Fibroblast of skin of scalp (primary cell): ENCODE measurements at places on chromosomes 5 and 9.

DNA sequence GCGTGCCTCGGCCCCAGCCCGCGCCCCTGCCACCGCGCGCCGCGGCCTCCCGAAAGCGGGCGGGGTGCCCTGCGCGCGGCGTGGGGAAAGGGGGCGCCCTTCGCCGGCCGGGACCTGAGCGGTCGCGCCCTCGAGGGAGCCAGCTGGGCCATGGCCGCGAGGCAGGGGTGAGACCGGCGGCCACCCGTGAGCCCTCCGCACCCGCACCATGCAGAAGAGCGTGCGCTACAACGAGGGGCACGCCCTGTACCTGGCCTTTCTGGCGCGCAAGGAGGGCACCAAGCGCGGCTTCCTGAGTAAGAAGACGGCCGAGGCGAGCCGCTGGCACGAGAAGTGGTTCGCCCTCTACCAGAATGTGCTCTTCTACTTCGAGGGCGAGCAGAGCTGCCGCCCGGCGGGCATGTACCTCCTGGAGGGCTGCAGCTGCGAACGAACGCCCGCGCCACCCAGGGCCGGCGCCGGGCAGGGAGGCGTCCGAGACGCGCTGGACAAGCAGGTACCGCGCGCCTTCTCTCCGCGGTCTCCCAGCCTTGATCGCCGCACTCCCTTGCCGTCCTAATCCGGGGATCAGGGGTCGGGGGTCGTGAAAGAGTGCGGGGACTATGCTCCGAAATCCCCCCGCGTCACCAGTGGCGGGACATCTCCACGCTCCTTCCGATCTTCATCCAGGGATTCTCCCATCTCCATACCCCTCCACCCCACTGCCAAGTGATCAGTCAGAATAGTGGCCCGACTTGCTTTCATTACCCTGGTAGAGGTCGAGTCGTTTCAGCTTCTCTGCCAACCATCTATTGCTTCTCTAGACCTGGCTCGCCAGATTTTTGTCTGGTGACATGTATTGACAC lies 590 bp downstream of the RASGRF2 start:
- DNase-seq: no peak

GRCh38 chr9:111399772-111400563 lies 69.9 kb upstream of the OR2K2 start:
- DNase-seq: peak; percentile 22

DNA sequence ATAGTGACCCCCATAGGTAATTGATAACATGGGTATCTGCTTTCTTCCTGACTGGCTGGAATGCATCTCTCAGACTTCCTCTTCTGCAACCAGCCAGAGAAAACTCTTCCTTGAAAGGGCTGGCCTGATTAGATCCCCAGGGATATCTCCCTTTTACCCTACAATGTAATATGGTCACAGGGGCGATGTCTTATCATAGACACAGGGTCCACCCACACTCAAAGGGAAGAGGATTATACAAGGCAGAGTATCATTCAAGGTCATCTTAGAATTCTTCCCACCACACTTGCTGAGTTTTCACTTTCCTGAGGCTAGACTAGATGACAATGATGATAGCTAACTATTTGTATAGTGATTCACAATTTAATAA lies 33.2 kb downstream of the TTLL11 start:
- DNase-seq: no peak

DNA sequence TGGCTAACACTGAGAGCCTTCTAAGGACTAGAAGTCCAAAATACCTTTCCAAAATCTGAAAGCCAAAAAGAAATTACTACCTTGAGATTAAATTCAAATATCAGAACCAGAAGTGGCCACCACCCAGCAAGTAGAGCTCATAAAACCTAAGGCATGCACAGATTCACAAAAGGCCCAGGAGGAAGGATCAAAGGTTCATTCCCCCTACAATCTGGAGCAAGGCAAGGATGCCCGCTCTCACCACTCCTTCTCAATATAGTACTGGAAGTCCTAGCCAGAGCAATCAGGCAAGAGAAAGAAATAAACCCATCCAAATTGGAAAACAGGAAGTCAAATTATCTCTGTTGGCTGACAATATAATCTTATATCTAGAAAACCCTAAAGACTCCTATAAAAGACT lies 6.0 kb downstream of the RASEF start:
- DNase-seq: no peak

GRCh38 chr5:97627272-97627671 lies 444.2 kb upstream of the RIOK2 start:
- DNase-seq: peak; percentile 2

DNA sequence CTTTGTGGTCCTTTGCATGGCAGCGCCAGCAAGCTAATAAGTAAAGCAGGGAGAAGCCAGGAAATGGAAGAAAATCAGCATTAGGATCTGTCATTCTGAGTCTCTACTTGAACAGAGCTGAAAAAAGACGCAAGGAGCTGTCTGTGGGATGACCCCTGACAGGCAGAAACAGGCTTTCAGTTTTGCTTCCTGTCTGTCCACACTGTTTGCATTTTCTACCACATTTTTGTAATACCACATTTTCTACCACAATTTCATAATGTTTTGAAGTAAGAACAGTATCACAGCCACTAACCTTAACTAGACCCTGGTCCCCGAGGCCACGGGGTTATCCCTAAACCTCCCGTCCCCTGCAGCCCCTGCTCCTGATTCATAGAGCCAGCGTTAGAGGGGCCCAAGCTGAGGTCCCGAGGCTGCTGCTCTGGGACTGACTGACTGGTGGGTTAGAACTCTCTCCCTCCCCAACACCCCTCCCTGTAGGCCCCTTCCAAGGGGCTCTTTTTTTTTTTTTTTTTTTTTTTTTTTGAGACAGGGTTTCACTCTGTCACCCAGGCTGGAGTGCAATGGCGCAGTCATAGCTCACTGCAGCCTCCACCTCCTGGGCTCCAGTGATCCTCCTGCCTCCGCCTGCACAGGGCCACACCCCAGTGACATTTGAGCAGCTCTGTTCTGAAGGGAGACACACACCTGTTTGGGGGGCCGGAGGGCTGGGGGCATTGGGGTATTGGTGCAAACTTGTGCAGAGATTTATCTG lies 4.0 kb upstream of the CLIC3 start:
- peak; percentile 64 for DNase-seq
